Progenitor cell of endocrine pancreas (in vitro differentiated cells): ENCODE measurements at places on chromosomes 6 and 20. TPM values are rescaled to one million over a fixed set of nuclear protein-coding genes. Genes with fewer than 3 reads are reported as not detected.

- peaks cover 22% of the 10 kb centered on the region for H3K4me1 ChIP-seq
- H3K36me3 ChIP-seq = no peaks in the 10 kb centered on the region
- H3K4me3 ChIP-seq = no peak overlapping the region
- H3K27me3 ChIP-seq = peaks cover 12% of the 10 kb centered on the region
- H3K27ac ChIP-seq = no peak overlapping the region
Measured at GRCh38 chr6:56372406-56372995, 125.1 kb upstream of the COL21A1 start.

GRCh38 chr6:57298741-57299140 is 18.7 kb upstream of the PRIM2 start:
- H3K36me3 ChIP-seq = no peaks in the 10 kb centered on the region
- no peak for DNase-seq
- H3K4me3 ChIP-seq = no peak overlapping the region
- no peaks in the 10 kb centered on the region for H3K27me3 ChIP-seq
- H3K27ac ChIP-seq = no peak overlapping the region

Gene TP53TG5
- not detected in 2 replicates for total RNA-seq

Gene THBS2
- total RNA-seq = 0.04 TPM in 1 of 2 replicates, not detected in the other

Gene MAK
- total RNA-seq = 1.3 TPM in 2 replicates
